Panc1 (cell line): ENCODE measurements at places on chromosomes 4 and X. TPM values are rescaled to one million over a fixed set of nuclear protein-coding genes. Genes with fewer than 3 reads are reported as not detected.

Gene CFAP299
- total RNA-seq: not detected

DNA sequence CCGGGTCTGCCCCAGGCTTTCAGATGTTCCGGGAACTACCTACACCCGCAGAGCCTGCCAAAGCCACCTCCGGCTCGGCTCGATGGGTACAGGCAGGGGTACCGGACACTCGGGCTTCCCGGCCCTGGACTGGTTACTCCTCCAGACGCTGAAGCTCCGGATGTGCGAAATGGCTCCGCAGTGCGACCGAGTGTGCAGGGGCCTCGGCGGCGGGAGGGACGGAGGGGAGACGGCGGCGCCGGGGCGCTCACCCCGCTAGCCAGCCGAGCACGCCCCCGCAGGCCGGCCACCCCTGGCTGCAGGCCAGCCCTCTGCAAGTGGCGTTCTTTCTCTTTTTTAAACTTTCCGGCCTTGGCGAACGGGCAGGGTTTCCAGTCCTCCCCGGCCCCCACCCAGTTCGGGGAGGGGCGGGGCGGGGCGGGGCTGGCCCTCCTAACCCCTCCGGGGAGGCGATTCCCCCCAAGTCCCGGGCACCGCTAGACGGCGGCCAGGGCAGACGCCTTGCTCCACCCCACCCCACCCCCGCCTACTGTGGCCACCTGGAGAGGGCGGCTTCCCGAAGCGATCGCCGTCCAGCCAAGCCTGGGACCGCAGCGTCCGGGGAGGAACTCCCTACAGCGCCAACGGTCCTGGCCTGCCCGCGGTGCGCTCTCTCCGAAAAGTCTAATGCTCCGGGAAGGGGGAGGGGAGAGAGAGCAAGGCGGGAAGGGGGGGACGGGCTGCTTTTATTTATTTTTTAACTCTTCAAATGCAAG, 7.5 kb downstream of the BCOR start:
- no peak for DNase-seq

DNA sequence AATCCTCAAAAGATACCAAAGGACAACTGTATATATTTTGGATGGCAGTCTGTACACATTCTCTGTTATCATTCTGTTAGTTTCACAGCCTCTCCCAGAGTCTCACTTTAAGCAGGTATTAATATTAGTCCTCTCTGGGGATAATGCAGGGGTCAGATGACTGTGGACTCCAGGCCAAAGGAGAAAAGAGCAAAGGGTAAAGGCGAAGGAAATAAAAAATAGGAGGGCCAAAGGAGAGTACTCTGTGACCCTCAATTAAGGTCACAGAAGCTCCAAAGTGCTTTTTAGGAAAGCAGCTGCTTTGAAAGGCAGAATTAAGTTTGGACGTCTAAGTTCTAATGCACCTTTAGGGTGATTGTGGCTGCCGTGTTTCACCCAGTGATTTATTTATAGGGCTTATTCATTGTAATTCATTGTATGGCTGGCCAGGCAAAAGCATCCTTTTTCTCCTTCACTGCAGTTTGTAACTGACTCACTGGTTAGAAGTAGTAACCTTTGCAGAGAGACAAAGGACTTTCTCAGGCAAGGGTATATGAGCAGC, 7.8 kb downstream of the MSMO1 start:
- DNase-seq: no peak

Gene MAGEB1
- total RNA-seq: not detected

- DNase-seq: no peak
Measured at GRCh38 chrX:113726009-113726408, 857.9 kb upstream of the HTR2C start.

DNA sequence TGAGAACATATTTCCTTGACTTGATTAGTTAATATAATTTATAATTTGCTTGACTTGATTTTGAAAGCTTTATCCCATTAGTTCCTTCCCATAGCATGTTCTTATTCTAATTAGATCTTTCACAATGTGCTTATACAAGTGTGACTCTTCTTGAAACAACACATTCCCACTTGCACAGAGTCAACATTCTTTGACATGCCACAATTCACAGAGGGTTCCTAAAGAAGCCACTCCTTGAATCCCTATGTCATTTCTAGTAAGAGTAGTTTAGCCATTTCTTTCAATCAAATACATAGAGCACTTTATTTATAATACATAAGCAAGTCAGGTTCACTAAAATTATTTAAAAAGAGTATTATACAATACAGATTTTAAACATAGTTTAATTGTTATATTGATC, 228.9 kb upstream of the GRID2 start:
- no peak for DNase-seq

Gene KIAA1210
- total RNA-seq: not detected

Gene SCOC
- total RNA-seq: 30.2 TPM

- DNase-seq: no peak
Measured at GRCh38 chr4:112128452-112128851, 16.8 kb upstream of the FAM241A start.

Gene CBR4
- total RNA-seq: 13.5 TPM

Gene RPL36A
- total RNA-seq: 308 TPM

- no peak for DNase-seq
Measured at GRCh38 chr4:76339364-76339763, 32.8 kb downstream of the STBD1 start.

- DNase-seq: no peak
Measured at GRCh38 chr4:110518889-110519490, 43.0 kb downstream of the ENPEP start.

DNA sequence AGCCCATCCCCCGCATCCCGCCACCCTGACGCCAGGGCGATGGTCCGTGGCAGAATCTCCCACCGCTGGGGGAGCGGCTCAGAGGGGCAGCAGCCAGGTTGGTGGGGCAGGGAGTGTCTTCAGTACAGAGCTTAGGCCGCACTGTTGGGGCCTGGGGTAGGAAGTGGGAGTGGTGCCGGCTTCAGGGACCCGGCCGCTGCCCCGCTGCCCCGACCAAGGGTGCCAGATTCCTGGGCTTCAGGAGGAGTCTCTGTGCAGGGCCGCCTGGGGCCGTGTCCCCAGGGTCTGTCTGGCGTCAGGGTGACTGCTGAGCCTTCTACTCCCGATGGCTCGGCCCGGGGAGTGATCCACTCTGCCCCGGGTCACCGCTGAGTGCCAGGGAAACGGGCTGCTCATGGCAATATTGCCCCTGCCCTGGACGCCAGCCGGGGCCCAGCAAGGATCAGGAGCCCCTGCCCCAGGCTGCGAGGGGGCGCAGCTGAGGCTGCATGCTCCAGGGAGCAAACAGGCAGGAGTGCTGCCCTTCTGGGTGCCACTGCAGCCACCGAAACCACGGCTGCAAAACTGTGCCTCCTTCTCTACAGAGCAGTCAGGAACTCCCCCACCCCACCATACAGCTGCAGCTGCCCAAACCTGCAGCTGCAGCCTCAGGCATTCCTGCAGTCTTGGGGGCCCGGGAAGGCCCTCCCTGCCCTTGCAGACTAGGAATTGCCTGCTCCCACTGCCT, 1206.1 kb downstream of the ARAP2 start:
- DNase-seq: no peak

Gene PDHA2
- not detected for total RNA-seq

GRCh38 chrX:41009850-41010846, 75.1 kb upstream of the USP9X start:
- no peak for DNase-seq

DNA sequence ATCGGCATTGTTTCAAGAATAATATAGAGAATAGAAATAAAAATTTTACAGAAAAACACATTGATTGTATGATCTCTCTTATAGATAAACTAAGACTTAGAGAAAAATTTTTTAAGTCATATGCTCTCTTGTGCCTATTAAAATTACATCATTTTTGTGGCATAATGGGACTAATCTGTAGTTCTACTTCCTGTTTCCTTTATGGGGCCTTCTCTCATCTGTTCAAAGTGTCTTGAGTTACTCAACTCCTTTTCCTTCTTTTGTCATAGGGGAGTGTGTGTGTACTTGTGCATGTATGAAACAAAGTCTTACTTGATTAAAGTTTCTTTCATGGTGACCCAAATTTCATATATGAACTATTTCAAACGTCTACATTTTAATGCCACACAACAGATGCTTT, 1448.9 kb upstream of the TENM3 start:
- no peak for DNase-seq

Gene TEX11
- not detected for total RNA-seq

GRCh38 chr4:184824081-184824775, 1.5 kb downstream of the ACSL1 start:
- DNase-seq: no peak

DNA sequence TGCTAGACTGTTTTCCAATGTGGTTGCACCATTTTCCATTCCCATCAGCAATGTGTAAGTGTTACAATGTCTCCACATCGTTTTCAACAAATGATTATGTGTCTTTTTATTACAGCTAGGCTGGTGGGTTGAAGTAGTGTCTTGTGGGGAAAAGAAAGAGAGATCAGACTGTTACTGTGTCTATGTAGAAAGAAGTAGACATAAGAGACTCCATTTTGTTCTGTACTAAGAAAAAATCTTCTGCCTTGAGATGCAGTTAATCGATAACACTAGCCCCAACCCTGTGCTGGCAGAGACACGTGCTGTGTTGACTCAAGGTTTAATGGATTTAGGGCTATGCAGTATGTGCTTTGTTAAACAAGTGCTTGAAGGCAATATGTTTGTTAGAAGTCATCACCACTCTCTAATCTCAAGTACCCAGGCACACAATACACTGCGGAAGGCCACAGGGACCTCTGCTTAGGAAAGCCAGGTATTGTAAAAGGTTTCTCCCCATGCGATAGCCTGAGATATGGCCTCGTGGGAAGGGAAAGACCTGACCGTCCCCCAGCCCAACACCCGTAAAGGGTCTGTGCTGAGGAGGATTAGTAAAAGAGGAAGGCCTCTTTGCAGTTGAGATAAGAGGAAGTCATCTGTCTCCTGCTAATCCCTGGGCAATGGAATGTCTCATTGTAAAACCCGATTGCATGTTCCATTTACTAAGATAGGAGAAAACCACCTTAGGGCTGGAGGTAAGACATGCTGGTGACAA, 23.0 kb upstream of the UGT2B15 start:
- no peak for DNase-seq

Gene FRAS1
- 0.23 TPM for total RNA-seq

DNA sequence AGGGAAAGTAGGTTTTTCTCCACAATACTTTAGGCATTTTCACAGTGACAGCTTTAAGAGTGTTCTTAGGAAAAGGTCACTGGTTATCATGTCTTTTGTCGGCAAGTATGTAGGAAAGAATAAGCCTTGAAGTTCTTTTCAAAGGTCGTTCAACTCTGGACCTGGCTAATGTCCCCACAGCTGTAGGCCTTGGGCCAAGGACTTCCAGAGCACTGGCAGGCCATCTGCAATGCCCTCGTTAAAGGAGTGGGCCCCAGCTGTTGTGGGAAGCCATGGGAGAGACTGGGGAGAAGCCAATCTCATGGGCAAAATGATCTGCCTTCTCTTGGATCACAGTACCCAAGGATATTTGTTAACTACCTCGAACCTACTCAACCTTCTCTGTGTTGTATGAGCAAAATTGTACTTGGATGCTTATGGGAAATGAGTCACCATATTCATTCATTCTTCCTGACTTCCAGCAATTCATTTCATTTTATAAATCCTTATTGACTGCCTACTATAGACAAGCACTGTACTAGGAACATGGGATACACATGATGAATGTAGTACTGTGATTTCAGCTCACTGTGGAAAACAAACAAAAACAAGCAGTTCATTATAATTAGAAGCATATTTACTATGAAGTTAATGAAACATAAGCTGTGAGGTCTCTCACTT, 141.1 kb upstream of the KIT start:
- no peak for DNase-seq

DNA sequence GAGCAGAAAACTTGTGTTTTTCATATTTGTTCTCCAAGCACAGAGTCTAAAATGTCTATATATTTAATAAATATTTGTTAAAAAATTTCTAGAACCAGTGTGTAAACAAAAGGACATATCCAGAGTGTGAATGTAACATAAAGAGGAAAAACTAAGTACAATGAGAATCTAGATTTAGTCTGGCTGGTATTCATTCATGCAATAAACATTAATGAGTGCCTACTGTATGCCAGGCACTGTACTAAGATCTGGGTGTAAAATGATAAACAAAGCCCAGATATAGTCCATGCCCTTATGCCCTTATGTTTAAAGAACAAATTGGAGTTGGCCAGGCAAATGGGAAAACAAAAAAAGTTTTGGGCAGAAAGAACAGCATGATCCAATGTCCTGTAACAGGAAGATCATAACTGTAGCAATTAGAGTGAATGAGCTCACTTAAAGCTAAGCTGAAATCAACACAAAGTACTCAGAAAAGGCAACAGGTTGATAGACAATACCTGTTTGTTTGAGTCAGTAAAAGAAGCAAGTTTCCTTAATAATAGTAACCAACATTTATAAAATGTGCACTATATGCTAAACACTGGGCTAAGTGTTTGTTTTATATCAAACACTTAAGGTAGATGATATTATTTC, 1.3 kb upstream of the TMLHE start:
- DNase-seq: no peak

Gene SPANXD
- not detected for total RNA-seq

- no peak for DNase-seq
Measured at GRCh38 chr4:16019649-16020048, 56.7 kb upstream of the FGFBP2 start.

GRCh38 chr4:1247864-1248244, 1.1 kb downstream of the CTBP1 start:
- no peak for DNase-seq

Gene TMPRSS11A
- total RNA-seq: not detected

Gene P2RY4
- total RNA-seq: not detected

- DNase-seq: no peak
Measured at GRCh38 chr4:56606385-56606784, 74.7 kb downstream of the HOPX start.

DNA sequence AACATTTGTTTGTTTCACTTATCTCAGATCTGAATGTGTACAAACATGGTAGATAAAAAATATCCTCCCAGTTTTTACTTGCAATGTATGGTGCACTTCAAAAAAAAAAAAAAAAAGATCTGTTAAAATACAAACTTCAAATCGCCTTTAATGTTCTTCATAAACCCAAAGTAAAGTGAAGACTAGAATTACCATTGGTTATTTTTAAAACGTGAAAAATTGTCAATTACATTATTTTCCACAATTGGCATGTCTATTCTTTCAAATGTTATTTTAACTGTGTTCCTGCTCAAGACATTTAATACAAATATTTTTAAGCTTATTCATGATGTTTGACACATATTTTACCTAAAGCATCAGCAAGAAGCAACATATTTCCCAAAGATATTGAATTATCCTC, 5.0 kb downstream of the NKX6-1 start:
- DNase-seq: no peak

DNA sequence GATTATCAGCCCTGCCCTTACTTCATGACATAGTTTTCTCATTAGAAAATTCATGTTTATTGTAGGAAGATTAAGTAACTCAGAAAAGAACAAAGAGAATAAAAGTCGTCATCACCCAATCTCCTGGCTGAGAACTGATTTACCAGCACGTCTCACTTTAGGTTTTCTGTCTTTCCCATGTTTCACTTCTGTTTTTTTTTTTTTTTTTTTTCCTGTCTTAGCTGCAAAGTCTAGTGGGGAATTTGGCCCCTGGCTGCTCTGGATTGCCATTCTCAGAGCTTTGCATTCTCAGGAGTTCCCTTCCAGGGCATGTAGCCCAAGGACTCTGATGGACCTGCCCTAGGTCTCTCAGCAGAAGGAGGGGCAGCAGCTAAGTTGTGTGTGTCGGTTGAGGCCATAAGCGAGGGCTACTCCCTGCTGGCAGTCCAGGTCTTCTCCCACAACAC, 57.8 kb downstream of the TMEM131L start:
- DNase-seq: no peak

GRCh38 chrX:106203315-106203714, 35.2 kb downstream of the PWWP3B start:
- no peak for DNase-seq
